ENCODE measurements at places on chromosomes 7 and 10. TPM values are rescaled to one million over a fixed set of nuclear protein-coding genes. Genes with fewer than 3 reads are reported as not detected.

Gene DGKI
- total RNA-seq, result 0.47 TPM

Gene PLAC9
- total RNA-seq, result 23.2 TPM

Gene ADCY1
- 8.9 TPM for total RNA-seq

Gene SPAM1
- total RNA-seq, result not detected

Gene REEP3
- total RNA-seq, result 17.4 TPM

Gene DDC
- not detected for total RNA-seq

Gene KBTBD2
- total RNA-seq, result 25.5 TPM

Gene CHAT
- not detected for total RNA-seq

DNA sequence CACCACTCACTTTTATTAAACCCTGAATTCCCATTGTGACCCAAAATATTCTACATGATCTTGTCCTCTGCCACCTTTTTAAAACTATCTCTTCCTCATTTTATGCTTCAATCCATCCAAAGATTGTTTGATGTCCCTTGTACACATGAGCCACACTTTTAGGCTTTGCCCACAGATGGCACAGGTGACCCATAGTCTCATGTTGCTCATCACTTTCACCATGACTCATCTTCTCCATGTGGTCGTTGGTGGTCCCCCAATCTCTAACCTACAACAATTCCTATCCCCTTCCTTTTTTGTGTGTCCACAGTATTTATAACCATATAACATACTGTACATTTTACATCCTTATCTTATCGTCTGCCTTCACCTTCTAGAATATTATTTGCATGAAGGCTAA, 271.5 kb upstream of the ZWINT start:
- no peak for DNase-seq

DNA sequence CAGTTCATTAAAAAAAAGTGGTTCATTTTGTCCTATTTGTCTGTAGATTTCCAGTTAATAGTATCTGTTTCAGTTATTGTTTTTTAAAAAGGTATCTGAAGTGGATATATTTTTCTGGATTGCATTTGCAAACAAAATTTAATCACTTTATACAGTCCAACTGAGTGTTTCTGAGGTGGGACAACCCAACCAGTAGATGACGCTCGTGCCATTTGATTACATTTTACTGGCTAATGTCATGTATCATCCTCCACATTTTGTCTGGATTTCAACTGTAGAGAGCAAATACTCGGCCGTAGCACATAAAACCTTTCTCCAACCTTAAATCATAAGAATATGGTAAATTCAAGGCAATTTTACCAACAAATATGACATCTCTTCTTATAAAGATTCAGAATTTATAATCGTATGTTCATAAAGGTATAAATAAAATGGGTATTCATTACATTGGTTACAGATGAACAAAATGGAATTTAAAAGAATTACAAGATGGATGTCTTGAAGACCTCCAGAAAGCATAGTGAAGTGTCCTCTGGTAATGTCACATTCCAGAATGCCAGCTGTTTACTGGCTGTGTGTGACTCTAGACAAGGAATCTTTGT, 789.0 kb downstream of the PHTF2 start:
- DNase-seq, result no peak

DNA sequence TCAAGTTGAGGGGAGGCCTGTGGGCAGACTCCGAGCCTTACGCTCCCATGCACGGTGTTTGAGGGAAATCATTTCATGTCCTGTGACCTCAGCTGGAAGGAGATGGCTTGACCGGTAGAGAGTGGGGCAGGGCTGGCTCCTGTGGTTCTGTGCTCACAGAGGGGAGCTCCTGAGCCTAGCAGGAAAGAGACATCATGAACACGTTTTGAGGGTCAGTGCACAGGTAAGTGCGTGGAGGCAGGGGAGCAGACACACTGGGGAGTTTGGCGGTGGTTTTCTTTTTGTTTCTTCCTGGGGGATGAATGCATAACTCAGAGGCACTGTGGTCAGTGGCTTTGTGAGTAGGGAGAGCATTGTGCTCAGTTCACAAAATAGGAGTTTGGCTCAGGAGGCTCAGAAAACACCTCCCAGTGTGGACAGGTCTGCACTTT, 22.5 kb downstream of the ADCY1 start:
- DNase-seq, result no peak

DNA sequence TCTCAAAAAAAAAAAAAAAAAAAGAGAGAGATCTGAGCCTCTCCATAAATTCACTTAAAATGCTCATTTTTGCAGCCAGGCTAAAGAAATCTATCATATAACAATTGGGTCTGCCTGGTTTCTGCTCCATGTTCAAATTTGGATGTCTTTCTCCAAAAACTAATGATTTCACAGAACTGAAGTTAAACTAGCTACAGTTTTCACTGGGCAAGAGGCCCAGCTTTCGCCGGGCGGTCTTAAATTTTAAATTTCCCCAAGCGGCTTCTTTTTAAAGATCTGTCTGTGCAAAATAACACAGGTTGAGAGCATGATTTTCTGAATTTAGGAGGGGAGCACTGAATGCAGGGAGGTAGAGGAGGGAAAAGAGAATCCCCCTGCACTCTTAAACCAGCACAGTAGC, 603.4 kb downstream of the KCNMA1 start:
- DNase-seq, result no peak

GRCh38 chr10:103541616-103542015, 48.1 kb downstream of the NEURL1 start:
- no peak for DNase-seq

DNA sequence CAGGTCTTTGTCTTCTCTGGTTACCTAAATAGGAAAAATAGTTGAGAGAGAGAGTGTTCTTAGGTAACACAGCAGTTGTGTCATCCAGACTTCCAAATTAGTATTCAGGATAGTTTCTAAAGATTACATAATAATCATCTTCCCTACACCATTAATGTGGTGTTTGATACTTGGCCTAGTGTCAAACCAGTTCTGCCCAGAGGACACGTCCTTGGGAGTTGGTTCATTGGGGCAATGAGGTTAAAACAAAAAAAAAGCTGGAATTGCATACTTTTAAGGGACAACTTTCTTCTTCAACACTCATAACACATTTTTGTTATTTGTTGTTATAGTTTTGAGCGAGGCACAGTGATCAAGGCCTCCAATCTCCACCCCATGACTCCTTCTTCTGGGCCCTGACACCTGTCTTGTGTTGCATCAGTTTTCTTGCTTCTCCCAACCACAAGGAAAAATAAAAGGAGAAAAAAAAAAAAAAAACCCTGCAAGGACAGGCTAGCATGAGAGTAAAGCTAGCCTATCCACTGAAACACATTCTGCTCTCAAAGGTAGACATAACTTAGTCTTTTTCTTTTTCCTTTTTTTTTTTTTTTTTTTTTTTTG, 28.8 kb downstream of the STN1 start:
- no peak for DNase-seq

DNA sequence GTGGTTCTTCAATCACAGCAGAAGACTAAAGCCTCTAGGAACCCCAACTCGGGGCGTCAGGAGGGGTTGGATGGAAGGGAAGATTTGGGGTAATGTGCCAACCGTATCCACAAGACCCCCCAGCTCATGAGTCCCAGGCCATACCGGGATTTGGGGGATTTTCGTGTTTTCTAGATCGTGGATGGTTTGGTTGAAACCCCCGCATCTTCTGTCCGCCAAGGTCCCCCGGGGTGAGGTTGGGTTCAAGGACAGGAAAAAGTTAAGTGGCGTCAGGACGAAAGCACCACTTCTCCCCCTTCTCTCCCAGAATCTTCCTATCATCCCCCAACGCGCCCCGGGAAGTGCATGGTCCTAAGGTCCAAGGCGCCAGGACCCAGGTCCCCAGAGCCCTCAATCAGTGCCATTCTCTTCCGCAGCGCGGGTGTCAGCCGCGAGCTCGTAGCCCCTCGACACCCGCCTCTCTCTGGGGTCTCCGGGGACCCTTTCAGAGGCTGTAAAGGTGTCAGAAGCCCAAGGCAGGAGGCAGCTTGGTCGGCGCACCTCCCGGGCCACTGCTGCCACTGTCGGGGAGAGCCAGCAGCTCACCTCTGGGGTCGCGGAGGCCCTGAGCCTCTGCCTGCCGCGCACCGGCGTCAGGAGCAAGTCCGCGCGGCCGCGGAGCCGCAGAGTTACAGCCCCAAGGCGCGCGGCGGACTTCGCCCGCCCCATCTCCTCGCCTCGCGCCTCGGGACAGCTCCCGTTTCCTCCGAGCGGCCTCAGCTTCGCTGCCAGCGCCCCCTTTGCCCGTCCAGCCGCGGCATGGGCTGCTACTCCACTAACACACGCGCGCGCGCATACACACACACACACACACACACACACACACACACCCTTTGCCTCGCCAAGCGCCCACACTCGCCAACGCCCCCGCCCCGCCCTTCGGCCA, 1.5 kb downstream of the MKX start:
- peak; percentile 46 for DNase-seq

GRCh38 chr10:28575852-28576251, 42.9 kb downstream of the WAC start:
- DNase-seq, result no peak

DNA sequence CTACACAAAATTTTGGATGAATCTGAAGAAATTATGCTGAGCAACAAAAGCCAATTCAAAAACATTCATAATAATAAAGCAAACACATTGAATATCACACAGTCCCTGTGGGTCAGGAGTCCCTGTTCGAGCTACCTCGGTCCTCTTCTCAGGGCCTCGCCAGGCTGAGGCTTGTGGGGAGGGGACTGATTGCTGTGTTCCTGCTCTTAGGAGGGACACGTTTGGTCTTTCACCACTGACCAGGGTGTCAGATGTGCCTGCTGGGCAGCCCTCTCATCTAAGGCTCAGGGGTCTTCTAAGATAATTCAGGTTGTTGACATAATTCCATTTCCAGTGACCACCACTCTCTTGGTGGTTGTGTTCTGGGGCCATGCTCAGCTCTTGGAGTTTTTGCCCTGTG, 233.8 kb upstream of the PPP2R2D start:
- DNase-seq, result no peak

DNA sequence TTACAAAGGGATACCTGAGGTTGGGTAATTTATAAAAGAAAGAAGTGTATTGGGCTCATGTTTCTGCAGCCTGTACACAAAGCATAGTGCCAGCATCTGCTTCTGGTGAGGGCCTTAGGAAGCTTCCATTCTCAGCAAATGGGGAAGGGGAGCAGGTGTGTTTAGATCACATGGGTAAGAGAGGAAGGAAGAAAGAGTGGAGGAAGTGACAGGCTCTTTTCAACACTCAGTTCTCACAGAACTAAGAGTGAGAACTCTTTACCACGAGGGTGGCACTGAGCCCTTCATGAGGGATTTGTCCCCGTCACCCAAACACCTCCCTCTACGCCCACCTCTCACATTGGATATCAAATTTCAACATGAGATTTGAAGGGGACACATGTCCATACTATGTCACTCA, 506 bp upstream of the FAM170B start:
- DNase-seq, result no peak

DNA sequence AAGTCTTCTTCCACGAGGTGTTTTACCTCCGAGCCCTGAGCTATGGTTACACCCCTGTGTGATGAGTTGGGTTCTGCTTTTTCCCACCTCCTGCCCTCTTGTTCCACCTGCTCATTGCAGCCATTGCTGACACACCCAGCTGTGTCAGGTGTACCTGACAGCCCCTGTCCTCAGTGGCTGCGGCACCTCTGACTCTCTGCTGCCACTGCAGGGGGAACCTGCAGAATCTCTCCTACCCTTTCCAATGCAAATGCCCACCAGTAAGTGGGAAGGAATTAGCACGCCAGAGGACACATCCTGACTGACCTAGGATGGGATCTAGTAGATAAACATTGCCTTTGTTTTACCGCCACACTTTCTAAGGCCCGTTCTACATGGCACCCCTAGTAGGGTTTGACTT, 600.9 kb upstream of the MKI67 start:
- no peak for DNase-seq

GRCh38 chr7:140641524-140642195, 1.0 kb upstream of the DENND2A start:
- DNase-seq, result no peak

DNA sequence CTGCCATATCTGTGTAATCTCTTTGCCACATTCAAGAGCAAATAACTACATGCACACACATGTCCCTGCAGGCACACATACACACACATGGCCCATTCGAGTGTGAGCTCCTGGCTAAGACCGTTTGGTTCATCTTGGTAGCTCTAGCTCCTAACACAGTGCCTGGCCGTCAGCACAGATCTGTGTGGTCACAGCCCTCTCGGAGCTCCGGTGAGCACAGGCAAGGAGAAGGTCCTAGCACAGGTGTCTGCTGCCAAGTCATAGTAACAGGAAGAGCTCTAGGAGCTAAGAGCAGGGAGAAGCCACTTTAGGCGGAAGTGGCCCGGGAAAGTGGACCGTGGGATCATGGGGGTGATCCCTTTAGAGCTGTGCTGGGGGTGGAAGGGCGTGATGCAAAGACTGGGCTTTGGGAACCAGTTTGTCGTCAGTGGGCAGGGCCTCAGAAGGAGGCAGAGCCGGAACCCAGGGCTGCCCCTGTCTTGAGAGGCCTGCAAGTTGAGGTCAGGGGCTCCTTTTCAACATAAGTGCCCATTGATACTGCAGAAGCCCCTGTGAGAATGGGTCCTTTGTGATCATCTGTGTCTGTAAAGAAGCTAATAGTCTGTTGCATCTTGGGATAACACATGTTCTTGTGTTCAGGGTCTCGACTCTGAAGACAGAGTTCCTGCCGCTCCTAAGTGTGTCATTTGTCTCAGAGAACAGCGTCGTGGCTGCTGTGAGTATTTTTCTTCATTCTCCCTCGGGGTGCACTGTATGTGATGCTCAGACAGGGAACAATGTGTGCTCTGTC, 16.6 kb upstream of the ARPC1B start:
- DNase-seq, result no peak

GRCh38 chr10:108597657-108598319, 1325.5 kb downstream of the XPNPEP1 start:
- no peak for DNase-seq

GRCh38 chr7:1720326-1720725, 50.2 kb downstream of the ELFN1 start:
- no peak for DNase-seq

- DNase-seq, result no peak
Measured at GRCh38 chr10:87775766-87776165, 42.3 kb downstream of the ATAD1 start.

DNA sequence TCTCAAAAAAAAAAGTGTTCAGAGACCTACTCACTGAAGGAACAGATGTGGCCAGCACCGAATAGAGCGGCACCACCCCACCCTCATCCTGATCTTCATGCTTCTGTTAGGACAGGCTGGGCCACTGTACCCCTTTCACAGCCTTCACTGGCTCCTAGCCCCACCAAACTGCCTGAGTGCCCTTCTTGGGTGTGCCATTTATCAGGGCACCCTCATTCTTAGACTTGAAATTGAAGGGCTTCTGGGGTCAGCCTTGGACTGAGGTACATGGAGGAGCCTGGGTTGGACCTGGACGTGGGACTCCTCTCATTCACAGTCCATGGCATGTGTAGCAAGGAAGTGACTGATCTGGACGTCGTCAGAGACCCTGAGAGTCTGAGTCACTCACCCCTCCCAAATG, 190.3 kb downstream of the COBL start:
- DNase-seq, result no peak

GRCh38 chr10:43703286-43703685, 54.6 kb upstream of the ZNF32 start:
- DNase-seq, result no peak

GRCh38 chr10:46301721-46302479, 15.1 kb downstream of the ANTXRL start:
- DNase-seq, result no peak
